Stimulated activated CD4-positive, alpha-beta T cell treated with anti-CD3 and anti-CD28 coated beads, Interleukin-1b, Interleukin-23, amount 100 ng/mL, for 24 hours (primary cell): ENCODE measurements at places on chromosomes 1 and 21.
A peak's percentile ranks its signal among the peaks of the same experiment; 100 is the strongest.

DNA sequence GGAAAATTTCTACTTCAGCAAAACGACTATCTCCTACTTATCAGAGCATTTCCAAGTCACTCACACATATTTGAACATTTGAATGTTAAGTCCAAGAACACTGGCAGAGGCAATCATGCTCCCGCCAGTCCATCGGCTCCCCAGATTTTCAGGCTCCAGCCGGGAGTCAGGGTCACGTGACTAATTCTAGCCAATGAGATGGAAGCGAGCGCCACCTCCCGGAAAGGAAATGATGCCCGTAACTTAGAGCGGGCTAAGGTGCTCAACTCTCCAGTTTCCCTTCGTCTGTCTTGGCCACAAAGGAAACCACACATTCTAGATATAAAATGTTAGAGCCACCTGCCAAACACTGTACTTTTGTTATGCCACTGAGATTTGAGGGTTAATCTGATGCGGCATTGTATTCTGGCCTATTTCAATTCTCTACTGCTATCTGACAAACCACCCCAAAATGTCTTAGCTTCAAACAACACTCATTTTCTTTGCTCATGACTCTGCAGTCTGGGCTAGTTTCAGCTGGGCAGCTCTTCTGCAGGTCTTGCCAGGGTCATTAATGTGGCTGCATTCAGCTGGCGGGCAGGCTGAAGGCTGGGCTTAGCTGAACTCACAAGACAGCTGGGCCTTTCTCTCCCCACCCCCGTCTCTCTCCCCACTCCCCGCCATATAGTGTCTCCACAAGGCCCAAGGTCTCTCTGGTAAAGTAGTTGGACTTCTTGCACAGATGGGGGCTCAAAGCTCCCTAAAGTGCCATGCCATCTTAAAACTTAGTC is 16.5 kb upstream of the LHX4 start:
- DNase-seq = no peak

GRCh38 chr1:246413430-246413829 is 93.6 kb downstream of the SMYD3 start:
- DNase-seq = no peak

GRCh38 chr1:184193451-184193850 is 141.9 kb downstream of the TSEN15 start:
- no peak for DNase-seq

GRCh38 chr21:42063191-42063570 is 7.9 kb upstream of the UMODL1 start:
- DNase-seq = no peak

GRCh38 chr1:24641646-24642151 is 1.4 kb upstream of the SRRM1 start:
- DNase-seq = peak; percentile 24

DNA sequence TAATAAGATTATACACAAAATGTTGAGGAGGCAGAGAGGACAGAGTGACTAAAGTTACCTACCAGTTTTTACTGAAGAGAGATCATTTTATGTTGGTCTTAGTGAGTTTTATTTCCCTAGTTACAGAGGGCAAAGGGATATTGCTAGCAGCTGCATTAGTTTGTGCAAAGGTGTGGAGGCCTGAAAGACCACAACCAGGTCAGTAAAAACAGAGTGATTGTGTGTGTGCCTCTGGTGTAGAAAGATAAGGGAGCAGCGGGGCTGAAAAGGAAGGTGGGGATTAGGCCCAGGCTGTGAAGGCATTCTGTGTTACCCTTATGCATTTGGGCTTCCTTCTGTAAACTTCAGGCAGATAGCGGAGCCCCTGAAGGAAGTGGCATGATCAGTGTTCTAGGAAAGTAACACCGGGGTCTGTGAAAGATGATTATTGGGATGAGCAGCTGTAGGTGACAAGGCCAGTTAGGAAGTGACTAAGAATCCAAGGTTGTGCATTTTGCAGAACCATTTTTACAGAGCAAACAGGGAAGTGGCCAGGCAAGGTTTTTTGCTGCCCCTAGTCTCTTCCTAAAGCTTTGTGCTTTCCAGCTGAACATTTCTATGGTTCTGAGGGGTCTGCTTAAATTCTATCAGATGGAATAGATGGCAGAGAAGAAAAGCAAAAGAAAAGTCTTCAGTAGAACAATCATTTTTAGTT is 3.7 kb downstream of the GADD45A start:
- DNase-seq = no peak

DNA sequence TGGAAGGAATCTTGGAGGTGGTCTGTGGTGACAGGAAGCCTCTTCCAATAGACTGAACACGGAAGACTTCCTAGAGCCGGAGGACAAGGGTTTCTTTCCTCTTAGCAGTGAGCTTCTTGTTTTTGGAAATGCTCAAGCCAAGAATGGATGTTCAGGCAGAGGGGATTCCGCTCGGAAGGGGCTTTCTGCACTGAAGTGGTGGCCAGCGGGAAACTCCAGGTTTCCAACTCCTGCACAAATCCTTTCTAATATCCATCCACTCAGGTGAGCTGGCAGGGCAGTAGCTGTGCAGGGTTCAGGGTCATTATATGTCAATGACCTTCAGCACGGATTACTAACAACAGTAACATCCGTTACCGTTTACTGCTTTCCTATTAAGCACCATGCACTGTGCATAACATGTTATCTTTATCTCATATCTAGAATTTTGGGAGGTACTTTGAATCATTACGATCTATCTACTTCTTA is 573 bp upstream of the CPT2 start:
- DNase-seq = no peak

GRCh38 chr1:32276032-32276782 is 15.7 kb upstream of the HDAC1 start:
- no peak for DNase-seq

GRCh38 chr1:11874258-11874562 is 15.5 kb upstream of the NPPB start:
- no peak for DNase-seq

DNA sequence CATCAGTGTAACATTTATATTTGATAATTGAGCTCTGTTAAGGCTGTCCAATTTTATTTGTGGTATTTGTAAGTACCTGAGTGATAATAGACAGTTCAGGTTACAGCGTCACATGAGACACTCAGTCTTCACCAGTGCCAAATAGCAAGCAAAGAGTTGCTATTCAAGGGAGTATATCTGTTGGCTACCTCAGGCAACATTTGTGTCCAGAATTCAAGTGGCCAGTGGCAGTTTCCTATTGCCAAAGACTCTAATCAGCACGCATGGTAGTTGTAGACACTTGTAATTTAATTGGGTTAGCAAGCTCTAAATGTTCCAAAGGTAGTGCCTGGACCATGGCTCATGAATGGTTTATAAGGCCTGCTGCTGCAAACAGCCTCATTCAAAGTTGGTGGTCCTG is 1524.3 kb upstream of the B3GALT2 start:
- no peak for DNase-seq

DNA sequence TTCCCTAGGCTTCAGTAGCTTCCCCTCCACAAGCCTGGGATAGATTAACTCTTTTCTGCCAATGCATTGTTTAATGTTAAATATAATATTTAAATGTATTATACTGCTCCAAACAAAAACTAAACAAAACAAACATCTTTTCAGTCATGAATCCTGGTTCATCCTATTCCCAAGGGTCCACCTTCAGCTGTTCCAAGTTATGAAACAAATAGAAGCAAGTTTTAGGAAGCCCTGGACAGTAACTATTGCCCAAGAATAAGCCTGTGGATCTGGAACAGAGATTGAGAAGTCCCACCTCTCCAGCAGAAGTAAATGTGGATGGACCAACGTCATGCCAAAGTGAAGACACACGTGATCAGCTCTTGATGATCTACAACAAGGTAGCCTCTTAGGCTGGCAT is 408.1 kb downstream of the SETD4 start:
- no peak for DNase-seq

DNA sequence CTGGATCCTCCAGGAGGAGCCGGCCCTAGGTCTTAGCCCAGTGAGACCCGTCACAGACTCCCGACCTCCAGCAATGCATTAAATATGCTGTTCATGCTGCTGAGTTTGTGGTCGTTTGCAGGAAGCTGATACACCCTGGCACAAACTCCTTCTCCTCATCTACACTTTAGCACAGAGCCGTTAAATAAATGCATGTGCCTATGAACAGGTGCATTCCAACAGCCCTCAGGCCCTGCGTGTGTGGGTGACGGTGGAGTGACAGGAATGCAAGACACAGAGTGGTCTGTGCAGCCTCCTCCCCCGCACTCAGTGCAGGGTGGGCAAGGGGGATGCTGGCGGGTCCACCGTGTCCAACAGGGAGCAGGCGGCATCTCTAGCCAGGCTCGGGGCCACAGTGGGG is 106.6 kb upstream of the TMPRSS2 start:
- no peak for DNase-seq

GRCh38 chr21:43020771-43021170 is 46.4 kb downstream of the PKNOX1 start:
- no peak for DNase-seq

GRCh38 chr1:236872075-236872666 is 77.1 kb downstream of the MTR start:
- DNase-seq = no peak

- no peak for DNase-seq
Measured at GRCh38 chr1:167795810-167796740, 74.3 kb downstream of the MPZL1 start.

GRCh38 chr1:153899509-153899908 is 23.3 kb downstream of the GATAD2B start:
- no peak for DNase-seq

GRCh38 chr1:205313563-205314308 is 7.8 kb downstream of the NUAK2 start:
- peak; percentile 31 for DNase-seq
